Stimulated activated CD8-positive, alpha-beta memory T cell treated with anti-CD3 and anti-CD28 coated beads, Interleukin-15, amount 100 ng/mL, for 4 hours (primary cell): ENCODE measurements at places on chromosomes 5 and 9.

- DNase-seq: no peak
Measured at GRCh38 chr5:10584714-10585517, 21.0 kb downstream of the ANKRD33B start.

DNA sequence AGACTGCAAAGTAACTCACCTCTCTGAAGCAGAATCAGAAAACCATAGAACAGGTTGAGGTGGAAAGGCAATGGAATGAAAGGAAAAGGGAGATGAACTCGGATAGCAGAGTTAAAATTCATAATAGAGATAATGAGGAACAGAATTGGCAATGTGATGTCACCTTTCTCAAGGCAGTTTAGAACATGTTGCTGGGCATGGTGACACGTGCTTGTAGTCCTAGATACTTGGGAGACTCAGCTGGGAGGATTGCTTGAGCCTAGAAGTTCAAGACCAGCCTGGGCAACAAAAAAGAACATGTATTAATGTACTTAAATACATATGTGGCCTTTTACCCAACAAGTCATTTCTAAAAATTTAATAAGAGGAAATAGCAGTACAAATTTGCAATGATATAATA lies 81.6 kb upstream of the MIER3 start:
- no peak for DNase-seq

- no peak for DNase-seq
Measured at GRCh38 chr5:1351156-1351555, 6.3 kb upstream of the CLPTM1L start.

GRCh38 chr5:114010362-114010761 lies 351.5 kb upstream of the KCNN2 start:
- no peak for DNase-seq

DNA sequence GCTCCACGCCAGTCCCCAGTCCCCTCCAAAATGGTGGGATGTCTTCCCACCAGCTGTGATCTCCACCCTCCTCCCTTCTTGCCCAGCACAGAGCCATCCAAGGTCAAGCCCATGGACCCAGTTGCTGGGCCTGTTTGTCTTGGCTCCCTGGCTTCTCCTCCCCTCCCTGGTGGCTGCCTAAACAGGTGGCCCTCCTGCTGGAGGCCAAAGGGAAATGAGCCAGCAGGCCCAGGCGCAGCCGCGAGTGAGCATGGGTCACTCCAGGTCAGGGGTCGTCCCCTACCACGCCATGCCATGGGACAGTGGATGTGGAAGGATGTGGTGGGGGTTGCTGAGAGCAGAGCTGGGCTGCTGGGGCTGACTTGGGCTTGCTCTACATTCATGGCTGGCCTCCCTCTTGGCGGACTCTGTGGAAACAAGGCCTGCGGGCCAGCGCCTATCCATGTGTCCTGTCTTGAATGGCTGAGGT lies 33.6 kb downstream of the COL15A1 start:
- no peak for DNase-seq

- no peak for DNase-seq
Measured at GRCh38 chr9:80556631-80557030, 984.9 kb downstream of the TLE4 start.

- no peak for DNase-seq
Measured at GRCh38 chr5:172481011-172481800, 26.9 kb upstream of the SH3PXD2B start.
